Activated T-helper 1 cell treated with Interleukin-2 at 50 U/mL for 16 hours (primary cell): ENCODE measurements at places on chromosomes 2 and 18.

DNA sequence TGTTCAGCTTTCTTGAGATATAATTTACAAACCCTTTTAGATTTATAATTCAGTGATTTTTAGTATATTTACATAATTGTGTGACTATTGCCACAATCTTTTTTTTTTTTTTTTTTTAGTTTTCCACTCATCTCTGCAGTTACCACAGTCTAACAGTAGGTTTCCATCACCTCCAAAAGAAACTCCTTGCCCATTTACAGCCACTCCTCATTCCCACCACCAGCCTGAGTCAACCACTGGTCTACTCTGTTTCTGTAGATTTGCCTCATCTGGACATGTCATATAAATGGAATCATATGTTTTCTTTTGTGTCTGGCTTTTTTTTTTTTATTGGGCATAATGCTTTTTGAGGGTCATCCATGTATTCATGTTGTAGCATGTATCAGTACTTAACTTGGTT, 16.1 kb downstream of the MTX2 start:
- no peak for DNase-seq

DNA sequence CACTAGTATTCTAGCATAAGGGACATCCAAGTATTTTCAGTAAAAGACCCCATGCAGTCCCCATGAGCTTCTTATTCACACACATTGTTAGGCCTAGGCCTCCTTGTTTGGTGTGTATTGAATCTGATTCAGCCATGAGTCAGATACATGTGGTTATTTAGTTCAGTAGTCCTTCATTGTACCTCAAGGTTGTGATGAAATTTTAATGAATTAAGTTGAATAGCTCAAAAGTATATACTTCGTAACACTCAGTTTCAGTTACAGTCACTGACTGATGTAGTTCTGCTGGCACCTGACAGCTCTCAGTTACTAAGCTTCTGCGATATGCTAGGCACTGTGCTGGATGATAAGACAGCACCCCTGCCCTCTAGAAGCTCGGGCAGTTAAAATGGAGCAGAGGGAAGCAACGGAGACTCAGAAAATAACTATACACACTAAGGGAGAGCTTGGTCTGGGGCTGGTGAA, 86.4 kb downstream of the XRCC5 start:
- DNase-seq = no peak

DNA sequence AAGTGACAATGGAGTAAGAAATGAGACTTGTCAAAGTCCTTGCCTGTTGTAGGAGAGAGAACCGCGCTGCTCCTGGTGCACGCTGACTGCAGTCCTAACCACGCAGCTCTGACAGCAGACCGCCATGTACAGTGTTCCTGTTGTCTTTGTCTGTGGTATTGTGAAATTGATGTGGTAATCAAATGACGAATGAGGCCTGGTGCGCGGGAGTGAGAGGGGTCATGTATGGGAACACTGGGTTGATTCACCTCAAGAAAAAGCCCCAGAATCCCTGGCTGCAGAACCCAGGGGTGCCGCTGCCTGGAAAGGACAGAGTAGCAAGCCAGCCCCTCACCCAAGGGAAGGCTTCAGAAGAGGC, 64.0 kb downstream of the INPP4A start:
- DNase-seq = no peak

DNA sequence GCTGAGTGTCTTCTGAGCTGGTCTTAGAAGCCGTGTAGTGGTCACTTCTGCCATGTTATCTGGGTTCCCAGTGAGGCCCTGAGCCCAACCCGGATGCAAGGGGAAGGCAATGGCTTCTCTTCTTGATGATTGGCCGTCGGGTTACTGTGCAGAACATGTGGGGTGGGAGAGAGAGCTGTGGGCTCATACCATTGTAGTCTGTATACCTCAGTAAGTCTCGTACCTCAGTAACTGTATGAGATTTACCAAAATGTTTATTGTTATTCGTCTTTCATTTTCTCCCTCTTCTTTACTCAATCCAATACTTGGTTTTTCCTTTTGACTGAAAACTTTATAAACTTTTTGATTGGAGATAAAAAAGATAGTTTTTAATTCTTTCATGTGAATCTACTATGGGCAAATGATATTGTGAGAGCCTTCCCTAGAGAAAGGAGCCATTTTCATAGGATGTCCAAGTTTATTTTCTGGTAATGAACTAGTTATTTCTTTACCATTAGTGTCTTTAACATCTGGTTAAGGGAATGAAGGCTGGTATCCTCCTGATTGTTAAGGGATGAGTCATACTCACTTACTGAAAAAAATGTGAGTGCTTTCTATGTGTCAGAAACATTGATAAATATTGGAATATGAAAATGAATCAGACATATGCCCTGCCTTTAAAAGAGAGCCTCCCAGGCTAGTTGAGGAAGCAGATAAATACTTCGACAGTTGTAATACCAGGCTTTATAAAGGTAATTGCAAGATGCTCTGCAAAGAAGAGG, 129.9 kb downstream of the PRPF40A start:
- DNase-seq = no peak

DNA sequence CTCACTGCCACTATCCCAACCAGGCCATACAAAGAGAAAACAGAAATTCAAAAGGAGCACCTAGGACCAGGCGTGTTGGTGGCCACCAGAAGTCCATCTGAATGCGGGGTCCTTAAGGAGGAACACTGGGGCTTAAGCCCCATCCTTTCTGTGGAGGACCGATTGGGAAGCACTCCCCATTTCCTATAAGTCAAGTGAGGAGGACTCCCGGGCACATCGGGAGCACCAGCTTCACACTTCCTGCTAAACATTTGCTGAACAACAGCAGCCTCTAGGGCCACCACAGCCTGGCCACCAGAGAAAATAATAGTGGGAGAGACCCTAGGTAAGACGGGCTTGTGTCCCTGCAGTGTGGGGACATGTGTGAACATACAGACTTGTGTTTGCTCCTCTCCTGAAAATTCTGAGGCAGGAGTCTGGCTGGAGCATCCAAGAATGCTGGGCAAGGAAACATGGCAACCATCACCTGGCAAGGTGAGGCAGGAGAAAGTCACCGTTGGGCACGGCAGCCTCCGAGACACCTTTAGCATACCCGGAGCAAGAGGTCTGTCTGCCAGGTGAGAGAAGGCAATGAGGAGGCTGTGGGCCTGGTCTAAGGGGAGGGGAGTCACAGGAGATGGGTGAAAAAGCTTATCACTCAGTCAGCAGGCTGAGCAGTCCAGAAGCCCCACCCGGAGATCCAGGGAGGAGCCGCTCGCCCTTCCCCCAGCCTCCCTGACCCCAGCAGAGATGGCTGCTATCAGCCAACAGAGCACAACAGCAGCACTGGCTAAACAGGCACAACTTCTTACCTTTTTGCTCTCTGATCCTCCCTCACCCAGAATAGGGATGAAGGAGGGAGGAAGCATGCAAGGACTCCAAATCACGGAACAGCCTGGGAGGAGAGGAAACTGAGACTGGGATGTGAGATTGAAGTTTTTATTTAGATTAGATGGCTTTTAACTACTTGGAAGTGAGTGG, 282.3 kb downstream of the EIPR1 start:
- DNase-seq = no peak

GRCh38 chr2:64296140-64296480, 151.9 kb upstream of the PELI1 start:
- DNase-seq = no peak

DNA sequence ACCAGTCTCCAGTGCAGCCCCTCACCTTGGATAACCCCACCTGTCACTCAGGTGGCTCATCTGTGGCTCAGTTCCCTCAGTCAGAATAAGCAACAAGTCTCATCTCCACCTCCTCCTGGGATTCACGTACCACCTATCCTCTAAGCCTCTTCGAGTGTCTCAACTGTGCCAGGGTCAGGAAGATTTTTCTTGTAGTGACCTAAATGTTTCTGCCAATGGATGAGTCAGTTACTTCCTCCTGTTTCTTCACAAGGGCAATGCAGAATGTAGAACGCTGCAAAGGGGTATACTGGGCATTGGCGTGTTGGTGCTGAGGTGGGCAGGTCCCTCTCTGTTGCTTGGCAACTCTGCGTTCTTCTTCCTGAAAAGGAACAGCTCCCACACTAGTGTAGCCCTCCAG, 213.3 kb upstream of the CXCR4 start:
- no peak for DNase-seq

DNA sequence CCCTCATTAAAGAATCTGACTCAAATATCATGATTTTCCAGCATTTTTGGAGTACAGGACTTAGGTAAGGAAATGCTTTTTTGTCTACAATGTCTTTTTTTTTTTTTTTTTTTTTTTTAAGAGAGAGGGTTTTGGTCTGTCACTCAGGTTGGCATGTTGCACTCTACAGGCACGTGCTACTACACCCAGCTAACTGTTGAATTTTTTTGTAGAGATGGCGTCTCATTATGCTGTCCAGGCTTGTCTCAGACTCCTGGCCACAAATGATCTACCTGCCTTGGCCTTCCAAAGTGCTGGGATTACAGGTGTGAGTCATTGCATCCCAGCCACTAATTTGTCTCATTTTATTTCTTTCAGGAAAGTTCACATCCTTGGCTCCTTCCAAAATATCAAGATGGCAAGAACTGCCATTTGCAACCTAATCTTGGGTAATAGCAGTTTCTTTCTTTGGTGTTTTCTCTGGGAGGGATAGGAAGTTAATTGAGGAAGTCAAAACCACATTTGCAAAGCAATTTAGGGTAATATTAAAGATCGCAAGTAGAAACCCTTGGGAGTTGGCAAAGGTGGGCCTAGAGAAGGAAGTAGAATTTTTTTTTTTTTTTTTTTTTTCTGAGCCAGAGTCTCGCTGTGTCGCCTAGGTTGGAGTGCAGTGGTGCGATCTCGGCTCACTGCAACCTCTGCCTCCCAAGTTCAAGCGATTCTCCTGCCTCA, 15.5 kb downstream of the PNO1 start:
- no peak for DNase-seq

- DNase-seq = no peak
Observed at GRCh38 chr2:142668420-142668819, 209.0 kb upstream of the KYNU start.

DNA sequence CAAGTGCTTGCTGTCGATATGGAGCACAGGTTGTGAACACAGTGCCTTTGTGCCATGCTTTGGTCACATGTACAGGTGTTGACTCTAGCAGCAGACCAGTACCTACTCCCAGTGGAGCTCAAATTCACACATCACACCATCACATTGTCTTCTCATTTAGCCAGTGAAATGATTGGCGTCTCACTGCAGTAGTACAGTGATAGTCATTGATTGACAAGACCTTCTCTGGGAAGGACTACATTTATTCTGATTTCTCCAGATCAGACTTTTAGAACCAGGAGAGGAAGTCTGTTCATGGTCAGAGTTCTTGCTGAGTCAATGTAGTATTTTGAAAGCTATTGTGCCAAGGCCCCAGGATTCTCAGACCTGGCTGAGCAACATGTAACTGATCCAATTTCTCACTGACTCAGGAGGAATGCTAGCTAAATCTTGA, 75.2 kb downstream of the FMNL2 start:
- DNase-seq = no peak

DNA sequence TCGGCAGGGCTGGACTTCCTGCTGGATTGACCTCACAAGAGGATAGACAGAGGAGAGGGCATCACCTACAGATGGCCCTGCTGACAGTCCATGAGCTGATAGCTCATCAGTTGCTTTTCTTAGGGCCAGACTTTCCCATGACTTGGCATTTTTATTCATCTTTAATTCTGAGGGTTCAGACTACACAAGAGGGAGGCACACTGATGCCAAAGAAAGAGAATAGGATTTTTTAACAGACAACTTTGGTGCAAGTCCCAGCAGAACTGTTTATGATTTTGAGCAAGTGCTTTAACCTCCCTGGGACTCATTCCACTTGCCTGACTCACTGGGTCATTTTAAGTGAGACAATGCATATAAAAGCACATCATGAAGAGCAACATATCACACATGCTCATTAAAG, 299.2 kb downstream of the INSIG2 start:
- DNase-seq = no peak

GRCh38 chr2:51723691-51724090, 691.8 kb upstream of the NRXN1 start:
- DNase-seq = no peak

DNA sequence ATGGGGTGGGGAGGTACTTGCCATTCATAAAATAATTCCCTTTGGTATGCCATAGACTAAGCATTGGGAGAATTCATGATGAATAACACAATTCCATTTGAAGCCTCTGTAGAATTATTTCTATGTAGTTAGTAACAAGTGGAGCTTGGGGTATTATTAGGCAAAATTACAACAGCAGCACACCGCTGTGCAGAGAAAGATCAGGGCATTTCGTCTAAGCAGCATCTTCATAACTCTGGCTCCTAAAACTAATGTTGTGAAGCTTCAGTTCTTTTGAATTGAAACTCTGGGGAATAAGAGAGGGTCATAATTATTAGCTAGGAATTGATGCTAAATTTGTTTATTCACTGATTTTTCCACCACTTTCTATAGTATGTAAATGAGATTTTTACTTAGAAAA, 630.7 kb downstream of the DCC start:
- no peak for DNase-seq

DNA sequence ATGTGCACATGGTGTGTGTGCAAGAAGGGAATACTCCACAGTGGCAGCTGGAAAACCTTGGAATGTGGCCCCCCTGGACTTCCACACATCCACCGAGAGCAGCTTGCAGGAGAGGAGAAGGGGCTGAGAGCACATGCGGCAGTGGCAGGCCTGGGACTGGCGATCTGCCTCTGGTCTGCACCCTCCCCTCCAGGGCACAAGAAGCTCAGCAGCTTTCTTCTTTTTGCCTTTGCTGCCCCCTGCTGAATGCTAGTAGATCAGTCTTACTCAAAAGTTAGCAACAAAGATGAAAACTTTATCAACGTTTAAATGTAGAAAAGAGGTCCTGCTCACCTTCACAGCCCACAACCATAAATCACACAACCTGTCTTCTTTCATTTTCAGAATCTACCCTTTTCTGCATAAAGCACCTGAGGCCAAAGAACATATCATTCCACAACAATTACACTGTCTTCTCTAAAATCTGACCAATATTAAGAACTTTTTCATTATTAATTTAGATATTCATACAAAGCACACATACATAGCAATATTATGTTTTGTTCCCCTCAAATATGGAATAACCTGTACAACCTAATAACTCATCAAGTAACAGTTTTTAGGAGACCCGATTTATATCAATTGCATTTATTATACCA, 34.6 kb downstream of the TGFBRAP1 start:
- no peak for DNase-seq

GRCh38 chr18:41938445-41938844, 16.6 kb upstream of the PIK3C3 start:
- DNase-seq = no peak

- DNase-seq = no peak
Observed at GRCh38 chr2:44944102-44944951, 2.8 kb downstream of the SIX3 start.

- no peak for DNase-seq
Observed at GRCh38 chr18:12000072-12000659, 18.9 kb downstream of the IMPA2 start.
